ENCODE measurements at places on chromosomes 3 and 15. TPM values are rescaled to one million over a fixed set of nuclear protein-coding genes. Genes with fewer than 3 reads are reported as not detected.

Gene ICE2
- total RNA-seq: 67.2 TPM

Gene GOLGA6L7
- total RNA-seq: not detected

Gene LMLN
- total RNA-seq: 5.7 TPM

GRCh38 chr3:105965384-105965783 lies 96.6 kb upstream of the CBLB start:
- no peak for DNase-seq
